NCI-H2029 treated with DMSO at 0.1 percent for 48 hours (cell line): ENCODE measurements at places on chromosomes 1 and 21.

DNA sequence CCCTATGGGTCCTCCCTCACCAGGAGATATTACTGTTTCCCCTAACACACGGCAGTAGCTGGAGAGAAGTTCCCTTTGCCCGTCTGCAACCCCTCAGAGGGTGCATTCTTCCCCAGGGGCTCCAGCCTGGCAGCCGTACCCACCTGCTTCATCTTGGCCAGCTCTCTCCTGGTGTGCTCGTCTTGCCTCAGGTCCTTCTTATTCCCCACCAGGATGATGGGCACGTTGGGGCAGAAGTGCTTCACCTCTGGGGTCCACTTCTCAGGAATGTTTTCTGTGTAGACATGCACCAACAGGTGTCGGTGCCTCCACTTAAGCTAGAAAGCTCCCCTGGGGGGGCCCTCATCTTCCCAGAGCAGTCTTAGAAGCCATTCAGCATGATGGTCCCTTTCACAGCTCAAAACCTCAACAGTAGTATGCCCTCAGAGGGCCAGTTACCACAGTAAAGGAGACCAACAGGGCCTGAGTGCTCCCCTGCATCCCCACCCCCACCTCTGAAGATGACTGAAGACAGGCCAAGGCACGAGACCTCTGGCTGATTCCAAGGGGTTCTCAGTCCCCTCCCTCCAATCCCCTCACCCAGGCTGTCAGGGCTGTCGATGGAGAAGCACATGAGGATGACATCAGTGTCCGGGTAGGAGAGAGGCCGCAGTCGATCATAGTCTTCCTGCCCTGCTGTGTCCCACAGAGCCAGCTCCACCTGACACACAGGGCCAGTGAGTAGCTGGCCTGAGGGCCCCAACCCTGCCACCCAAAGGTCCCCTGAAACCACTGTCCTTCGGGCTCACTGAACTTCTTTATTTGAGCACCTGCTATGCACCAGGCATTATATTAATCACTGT lies 4.3 kb downstream of the RHOC start:
- DNase-seq, result no peak

- DNase-seq, result no peak
These were observed 33.0 kb downstream of the COP1 start for GRCh38 chr1:176174108-176174507.

DNA sequence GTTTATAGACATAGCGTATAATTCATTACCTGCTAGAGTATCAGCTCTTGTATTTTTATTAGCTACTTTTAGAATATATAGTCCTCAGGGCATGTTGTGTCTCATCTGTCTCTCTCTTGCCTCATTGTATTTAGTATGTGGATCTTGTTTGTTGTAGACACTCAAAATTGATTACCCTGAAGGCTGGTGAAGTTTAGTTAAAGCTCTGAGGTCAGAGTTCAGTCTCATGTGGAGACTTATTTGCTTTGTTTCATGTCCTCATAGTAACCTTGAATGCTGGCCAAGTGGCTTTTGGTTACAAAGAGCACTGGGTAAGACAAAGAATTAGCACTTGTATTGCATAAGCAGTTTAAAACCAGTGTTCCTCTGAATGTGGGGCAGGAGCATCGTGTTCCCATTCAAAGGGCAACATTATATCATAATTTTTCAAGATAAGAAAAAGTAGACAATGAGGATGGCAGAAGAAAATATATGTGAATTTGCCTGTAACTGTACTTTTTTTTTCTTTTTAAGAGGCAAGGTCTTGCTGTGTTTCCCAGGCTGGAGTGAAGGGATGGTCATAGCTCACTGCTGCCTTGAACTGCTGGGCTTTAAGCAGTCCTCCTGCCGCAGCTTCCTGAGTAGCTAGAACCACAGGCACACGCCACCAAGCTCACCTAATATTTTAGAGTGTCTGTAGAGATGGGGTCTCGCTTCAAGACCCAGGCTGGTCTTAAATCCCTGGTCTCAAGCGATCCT lies 17.4 kb downstream of the CNST start:
- DNase-seq, result peak; percentile 76

- DNase-seq, result no peak
These were observed 48.9 kb upstream of the MROH9 start for GRCh38 chr1:170886460-170886859.

DNA sequence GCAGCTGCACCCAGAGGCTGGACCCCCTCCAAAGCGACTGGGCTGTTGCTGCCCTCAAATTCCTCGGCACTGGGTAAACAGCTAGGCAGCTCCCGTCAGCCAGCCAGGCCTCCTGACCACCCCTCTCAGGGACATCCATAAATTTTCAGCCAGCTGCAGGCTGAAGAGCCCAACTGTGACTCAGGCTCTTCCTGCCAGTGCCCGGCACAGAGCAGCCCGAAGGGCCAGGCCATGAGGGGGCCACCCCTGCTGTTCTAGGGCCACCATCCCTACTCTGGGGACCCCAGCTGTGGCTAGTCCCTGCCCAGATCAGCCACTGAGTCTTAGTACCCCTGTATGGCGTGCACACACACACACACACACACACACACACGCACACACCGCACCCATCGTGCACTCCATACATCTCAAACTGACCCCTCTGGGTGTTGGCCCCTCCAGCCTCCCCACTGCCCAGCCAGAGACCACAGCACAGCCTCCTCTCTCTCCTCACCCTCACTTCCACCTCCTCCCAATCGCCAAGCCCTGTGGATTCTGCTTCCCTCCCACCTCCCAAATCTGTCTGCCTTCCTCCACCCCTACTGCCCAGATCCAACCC lies 6.2 kb upstream of the LAPTM5 start:
- no peak for DNase-seq
